ENCODE measurements at places on chromosomes 11 and 22. TPM values are rescaled to one million over a fixed set of nuclear protein-coding genes. Genes with fewer than 3 reads are reported as not detected.

C22orf31 gene
- not detected for total RNA-seq

LGR4 gene
- 10.1 TPM for total RNA-seq

NOX4 gene
- total RNA-seq = not detected

RBMXL2 gene
- total RNA-seq = not detected

ASCL2 gene
- total RNA-seq = not detected

LMO1 gene
- 0.22 TPM for total RNA-seq

GGTLC2 gene
- not detected for total RNA-seq

DCHS1 gene
- total RNA-seq = 3.8 TPM

SYT7 gene
- total RNA-seq = 0.12 TPM

RHBDD3 gene
- total RNA-seq = 15.3 TPM

LDHAL6A gene
- not detected for total RNA-seq

ADAMTS8 gene
- total RNA-seq = not detected

SCN3B gene
- total RNA-seq = 0.05 TPM

GAL3ST1 gene
- total RNA-seq = 0.38 TPM

PGM2L1 gene
- total RNA-seq = 10.4 TPM

DERL3 gene
- total RNA-seq = 0.79 TPM

OR5T2 gene
- not detected for total RNA-seq

Data from A172 (cell line).